ENCODE measurements at places on chromosomes 11 and 22. TPM values are rescaled to one million over a fixed set of nuclear protein-coding genes. Genes with fewer than 3 reads are reported as not detected.

Gene DAGLA
- 3.3 TPM for total RNA-seq

Gene ABTB2
- 24.7 TPM for total RNA-seq

Gene ZNF215
- 0.12 TPM for total RNA-seq

Gene SLC22A8
- total RNA-seq, result not detected

Gene RTN4R
- 2.4 TPM for total RNA-seq

Gene KCNK4
- total RNA-seq, result not detected

GRCh38 chr22:46547883-46548244, 10.4 kb upstream of the CELSR1 start:
- no peak overlapping the region for H3K4me3 ChIP-seq
- H3K4me1 ChIP-seq, result peaks cover 14% of the 10 kb centered on the region
- peak; percentile 78 for DNase-seq
- H3K27me3 ChIP-seq, result no peaks in the 10 kb centered on the region

DNA sequence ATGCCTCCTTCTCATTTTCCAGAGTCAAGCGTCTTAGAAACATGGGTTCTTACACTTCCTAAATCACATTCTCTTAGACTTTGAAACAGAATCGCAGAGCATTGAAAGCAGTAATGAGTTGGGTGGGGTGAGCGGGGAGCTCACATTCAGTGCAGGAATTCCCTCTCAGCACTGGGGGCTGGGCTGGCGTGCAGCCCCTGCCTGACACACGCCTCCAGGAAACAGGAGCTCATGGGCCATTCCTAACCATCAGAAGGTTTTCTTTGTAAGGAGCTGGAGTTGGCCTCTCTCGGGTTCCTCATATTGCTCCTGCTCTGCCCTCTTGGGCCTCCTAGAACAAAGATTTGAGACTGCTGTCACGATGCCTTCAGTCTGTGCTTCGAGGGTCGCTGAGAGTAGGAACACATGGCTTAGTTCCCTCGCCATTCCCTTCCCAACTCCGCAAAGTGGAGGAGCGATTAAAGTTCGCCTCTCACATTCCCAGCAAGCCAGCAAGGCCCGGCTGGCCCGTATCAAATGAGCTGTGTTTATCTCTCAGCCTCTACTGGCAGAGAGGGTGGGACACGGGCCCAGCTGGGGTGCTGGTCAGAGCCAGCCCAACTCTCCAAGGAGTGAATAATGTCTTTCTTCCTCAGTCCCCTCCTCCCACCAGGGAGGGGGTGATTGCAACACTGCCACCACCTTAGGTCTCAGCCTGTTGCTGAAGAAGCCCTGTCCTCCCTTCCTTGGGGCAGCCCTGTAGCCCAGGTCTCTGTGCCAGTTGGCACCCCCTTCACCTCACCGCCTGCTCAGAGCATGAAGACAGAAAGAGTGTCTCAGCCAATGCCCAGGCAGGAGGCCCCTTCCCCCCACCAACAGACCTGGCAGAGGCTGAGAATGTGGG, 10.4 kb downstream of the CHRDL2 start:
- peaks cover 17% of the 10 kb centered on the region for H3K4me1 ChIP-seq
- no peaks in the 10 kb centered on the region for H3K27me3 ChIP-seq
- no peak overlapping the region for H3K4me3 ChIP-seq
- no peaks in the 10 kb centered on the region for H3K36me3 ChIP-seq
- peak; percentile 80 for DNase-seq

DNA sequence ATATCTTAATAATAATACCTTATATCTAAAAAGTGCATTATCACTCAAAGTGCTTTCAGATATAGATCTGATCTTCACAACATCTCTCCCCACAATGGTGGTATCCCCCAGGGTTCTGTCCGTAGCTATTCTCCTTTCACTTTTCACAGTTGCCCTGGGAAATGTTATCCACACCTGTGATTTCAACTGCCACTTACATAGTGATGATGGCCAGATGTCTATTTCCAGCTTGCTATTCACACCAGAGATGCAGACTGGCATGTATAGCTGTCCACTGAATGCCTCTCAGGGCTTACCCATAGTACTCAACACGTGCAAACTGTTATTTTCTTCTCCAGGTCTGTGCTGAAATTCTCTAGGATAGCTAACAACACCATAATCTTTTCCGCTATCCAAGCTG, 724.7 kb downstream of the DLG2 start:
- no peak overlapping the region for H3K27ac ChIP-seq
- no peaks in the 10 kb centered on the region for H3K4me1 ChIP-seq
- H3K4me3 ChIP-seq, result no peak overlapping the region
- no peak for DNase-seq
- no peaks in the 10 kb centered on the region for H3K36me3 ChIP-seq

- H3K4me1 ChIP-seq, result no peaks in the 10 kb centered on the region
- no peak overlapping the region for H3K4me3 ChIP-seq
- H3K27me3 ChIP-seq, result peaks cover 4% of the 10 kb centered on the region
- no peak overlapping the region for H3K27ac ChIP-seq
- DNase-seq, result no peak
- H3K36me3 ChIP-seq, result no peaks in the 10 kb centered on the region
These were observed 49.0 kb downstream of the LINC01488 start for GRCh38 chr11:69530278-69531070.

GRCh38 chr22:29388759-29389090, 355 bp upstream of the AP1B1 start:
- H3K27ac ChIP-seq, result peak overlapping the region; percentile 86
- H3K36me3 ChIP-seq, result peaks cover 12% of the 10 kb centered on the region
- H3K4me3 ChIP-seq, result peak overlapping the region; percentile 89
- DNase-seq, result no peak
- no peaks in the 10 kb centered on the region for H3K27me3 ChIP-seq

GRCh38 chr11:19873730-19874129, 161.1 kb downstream of the NAV2 start:
- H3K4me1 ChIP-seq, result peaks cover 10% of the 10 kb centered on the region
- no peak overlapping the region for H3K27ac ChIP-seq
- no peak for DNase-seq
- no peaks in the 10 kb centered on the region for H3K36me3 ChIP-seq
- H3K27me3 ChIP-seq, result no peaks in the 10 kb centered on the region

- no peaks in the 10 kb centered on the region for H3K27me3 ChIP-seq
- H3K27ac ChIP-seq, result peak overlapping the region; percentile 88
- H3K4me1 ChIP-seq, result peaks cover 19% of the 10 kb centered on the region
- H3K36me3 ChIP-seq, result no peaks in the 10 kb centered on the region
These were observed 524 bp downstream of the MTMR2 start for GRCh38 chr11:95923439-95923727.

DNA sequence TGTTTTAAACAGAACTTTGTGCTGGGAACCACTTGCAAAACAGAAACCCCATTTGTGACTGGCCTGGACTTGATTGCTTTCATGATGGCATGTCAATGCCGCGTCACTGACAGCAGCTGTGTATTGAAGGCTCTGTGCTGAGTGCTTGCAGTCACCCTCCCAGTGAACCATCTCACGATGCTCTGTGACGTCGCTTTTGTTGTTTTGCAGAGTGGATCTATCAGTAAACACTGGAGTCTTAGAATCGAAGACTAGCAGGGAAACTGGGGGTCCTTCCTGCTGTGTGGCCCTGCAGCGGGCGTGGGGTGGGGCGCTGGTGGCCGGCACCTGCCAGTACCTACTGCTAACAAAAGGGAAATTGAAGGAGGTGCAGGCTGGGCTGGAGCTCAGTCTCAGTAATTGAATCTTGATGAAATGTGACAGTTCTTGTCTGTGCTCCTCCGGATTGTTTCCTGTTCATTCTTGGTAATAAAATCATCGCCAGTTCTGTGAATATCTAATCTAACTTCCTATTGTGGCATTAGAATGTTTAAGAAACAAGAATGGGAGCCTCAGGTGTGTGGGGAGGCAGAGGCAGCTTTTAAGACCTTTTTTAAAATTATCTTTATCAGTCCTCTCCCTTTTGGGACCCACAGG, 50.5 kb upstream of the PARVG start:
- no peak overlapping the region for H3K4me3 ChIP-seq
- peaks cover 12% of the 10 kb centered on the region for H3K4me1 ChIP-seq
- no peak for DNase-seq
- peaks cover 39% of the 10 kb centered on the region for H3K36me3 ChIP-seq

DNA sequence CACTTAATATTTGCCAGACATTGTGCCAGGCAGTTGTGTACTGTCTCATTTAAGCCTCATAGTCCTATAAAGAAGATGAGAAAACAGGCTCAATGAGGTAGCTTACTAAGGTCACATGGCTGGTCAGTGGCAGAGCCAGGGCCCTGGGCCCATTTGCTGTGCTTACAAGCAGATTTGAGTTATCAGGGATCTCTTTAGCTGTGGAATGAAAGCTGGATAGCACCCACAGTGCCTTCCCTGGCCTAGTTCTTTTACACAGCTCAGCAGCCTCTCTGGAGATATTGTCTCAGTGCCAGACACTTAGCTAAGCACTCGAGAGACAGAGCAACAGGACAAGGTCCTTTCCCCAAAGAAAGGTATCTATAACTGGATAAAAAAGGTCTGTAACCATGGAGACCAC, 6.1 kb downstream of the TMEM86A start:
- H3K27ac ChIP-seq, result no peak overlapping the region
- peaks cover 6% of the 10 kb centered on the region for H3K27me3 ChIP-seq
- H3K4me3 ChIP-seq, result no peak overlapping the region
- H3K36me3 ChIP-seq, result no peaks in the 10 kb centered on the region
- DNase-seq, result no peak
- H3K4me1 ChIP-seq, result peaks cover 10% of the 10 kb centered on the region

GRCh38 chr11:116310698-116311097, 462.1 kb downstream of the BUD13 start:
- H3K27ac ChIP-seq, result no peak overlapping the region
- H3K4me1 ChIP-seq, result no peaks in the 10 kb centered on the region
- no peak overlapping the region for H3K4me3 ChIP-seq

DNA sequence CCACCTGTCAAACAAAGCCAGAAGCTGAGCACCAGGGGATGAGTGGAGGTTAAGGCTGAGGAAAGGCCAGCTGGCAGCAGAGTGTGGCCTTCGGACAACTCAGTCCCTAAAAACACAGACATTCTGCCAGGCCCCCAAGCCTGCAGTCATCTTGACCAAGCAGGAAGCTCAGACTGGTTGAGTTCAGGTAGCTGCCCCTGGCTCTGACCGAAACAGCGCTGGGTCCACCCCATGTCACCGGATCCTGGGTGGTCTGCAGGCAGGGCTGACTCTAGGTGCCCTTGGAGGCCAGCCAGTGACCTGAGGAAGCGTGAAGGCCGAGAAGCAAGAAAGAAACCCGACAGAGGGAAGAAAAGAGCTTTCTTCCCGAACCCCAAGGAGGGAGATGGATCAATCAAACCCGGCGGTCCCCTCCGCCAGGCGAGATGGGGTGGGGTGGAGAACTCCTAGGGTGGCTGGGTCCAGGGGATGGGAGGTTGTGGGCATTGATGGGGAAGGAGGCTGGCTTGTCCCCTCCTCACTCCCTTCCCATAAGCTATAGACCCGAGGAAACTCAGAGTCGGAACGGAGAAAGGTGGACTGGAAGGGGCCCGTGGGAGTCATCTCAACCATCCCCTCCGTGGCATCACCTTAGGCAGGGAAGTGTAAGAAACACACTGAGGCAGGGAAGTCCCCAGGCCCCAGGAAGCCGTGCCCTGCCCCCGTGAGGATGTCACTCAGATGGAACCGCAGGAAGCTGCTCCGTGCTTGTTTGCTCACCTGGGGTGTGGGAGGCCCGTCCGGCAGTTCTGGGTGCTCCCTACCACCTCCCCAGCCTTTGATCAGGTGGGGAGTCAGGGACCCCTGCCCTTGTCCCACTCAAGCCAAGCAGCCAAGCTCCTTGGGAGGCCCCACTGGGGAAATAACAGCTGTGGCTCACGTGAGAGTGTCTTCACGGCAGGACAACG, 11.7 kb downstream of the CXCR5 start:
- H3K27ac ChIP-seq, result no peak overlapping the region
- H3K27me3 ChIP-seq, result no peaks in the 10 kb centered on the region
- DNase-seq, result no peak
- H3K4me1 ChIP-seq, result peaks cover 4% of the 10 kb centered on the region
- no peak overlapping the region for H3K4me3 ChIP-seq

DNA sequence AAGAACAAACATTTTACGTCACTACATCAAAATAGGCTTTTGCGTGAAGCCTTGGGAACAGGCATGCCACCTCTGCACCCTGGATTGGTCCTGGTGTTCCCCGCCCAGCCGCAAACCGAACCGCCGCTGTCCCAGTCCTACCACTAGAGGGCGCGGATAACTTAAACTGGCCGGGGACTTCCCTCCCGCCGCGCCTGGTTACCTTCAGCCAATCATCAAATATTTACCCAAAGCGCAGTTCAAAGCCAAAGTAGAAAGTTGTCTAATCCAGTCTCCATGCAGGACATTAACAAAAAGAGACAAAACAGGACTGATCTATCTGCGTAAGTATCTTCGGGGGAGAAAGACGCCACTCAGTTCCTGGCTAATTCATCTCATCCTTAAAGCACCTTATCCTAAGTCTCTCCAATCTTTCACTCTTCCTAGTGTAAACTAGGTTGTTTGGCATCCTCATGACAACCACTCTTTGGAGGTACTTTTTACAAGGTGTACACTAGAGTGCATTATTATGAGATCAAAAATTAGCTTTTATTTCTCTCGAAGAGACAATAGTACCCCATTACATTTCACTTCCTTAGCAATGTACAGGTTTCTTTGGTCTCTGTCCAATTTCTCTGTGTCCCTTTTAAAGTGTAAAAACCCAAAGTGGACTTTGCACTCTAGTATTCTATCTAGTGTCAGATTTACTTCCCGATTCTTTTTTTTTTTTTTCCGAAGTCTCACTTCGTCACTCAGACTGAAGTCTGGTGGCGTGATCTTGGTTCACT, 3.9 kb upstream of the CRY2 start:
- H3K27ac ChIP-seq, result peak overlapping the region; percentile 36
- peaks cover 8% of the 10 kb centered on the region for H3K4me1 ChIP-seq
- H3K4me3 ChIP-seq, result peak overlapping the region; percentile 29
- peak; percentile 94 for DNase-seq

- DNase-seq, result no peak
- H3K4me1 ChIP-seq, result peaks cover 24% of the 10 kb centered on the region
- H3K36me3 ChIP-seq, result no peaks in the 10 kb centered on the region
- H3K27me3 ChIP-seq, result no peaks in the 10 kb centered on the region
- H3K4me3 ChIP-seq, result no peak overlapping the region
These were observed 20.3 kb upstream of the MICAL2 start for GRCh38 chr11:12090061-12090591.

GRCh38 chr11:71940561-71941219, 11.8 kb downstream of the RNF121 start:
- H3K36me3 ChIP-seq, result no peaks in the 10 kb centered on the region
- peak overlapping the region; percentile 75 for H3K27ac ChIP-seq
- H3K27me3 ChIP-seq, result no peaks in the 10 kb centered on the region
- peaks cover 48% of the 10 kb centered on the region for H3K4me1 ChIP-seq
- DNase-seq, result no peak
- H3K4me3 ChIP-seq, result peak overlapping the region; percentile 30

DNA sequence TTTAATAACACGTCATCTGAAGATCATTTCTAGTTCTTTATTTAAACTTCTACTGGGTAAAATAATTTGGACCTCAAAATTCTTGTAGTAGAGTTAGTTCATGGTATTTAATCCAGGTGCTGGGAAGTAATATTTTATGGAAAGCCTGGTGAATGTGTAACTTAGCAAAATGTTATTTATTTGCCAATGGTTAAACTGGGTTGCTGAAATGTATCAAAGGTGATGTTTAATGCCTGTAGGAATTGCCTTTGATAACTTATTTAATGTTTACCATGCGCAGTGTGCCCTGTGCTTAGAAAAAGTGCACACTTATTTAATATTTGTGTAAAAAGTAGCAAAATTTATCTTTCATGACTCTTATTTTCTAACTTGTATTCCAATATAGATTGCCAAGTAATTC, 11.2 kb downstream of the OR5M11 start:
- DNase-seq, result no peak
- H3K4me3 ChIP-seq, result no peak overlapping the region
- no peaks in the 10 kb centered on the region for H3K4me1 ChIP-seq
- no peaks in the 10 kb centered on the region for H3K27me3 ChIP-seq
- no peak overlapping the region for H3K27ac ChIP-seq

- H3K36me3 ChIP-seq, result no peaks in the 10 kb centered on the region
- H3K4me1 ChIP-seq, result peaks cover 82% of the 10 kb centered on the region
- no peak for DNase-seq
- H3K4me3 ChIP-seq, result peak overlapping the region; percentile 1
These were observed 14.9 kb downstream of the USP47 start for GRCh38 chr11:11856638-11857037.
